Fibroblast of skin of right quadriceps (primary cell): ENCODE measurements at places on chromosomes 3 and 15.
A peak's percentile ranks its signal among the peaks of the same experiment; 100 is the strongest.

DNA sequence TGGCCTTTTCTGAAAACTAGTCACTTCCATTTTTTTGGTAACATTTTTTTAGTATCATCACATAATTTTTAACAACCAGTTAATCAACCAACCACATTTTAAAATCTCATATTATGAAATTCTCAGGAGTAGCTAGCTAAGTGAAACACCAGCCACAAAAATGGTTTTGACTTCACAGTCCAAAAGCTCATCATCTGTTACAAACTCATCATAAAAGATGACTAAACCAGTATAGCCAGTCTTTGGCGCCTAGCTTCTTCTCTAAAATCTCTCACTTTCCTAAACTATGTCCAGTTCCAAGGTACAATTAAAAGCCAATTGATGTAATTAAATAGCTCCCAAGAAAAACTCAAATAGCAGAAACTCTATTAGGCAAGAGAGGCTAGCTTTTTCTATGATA lies 88.2 kb upstream of the ZNF385D start:
- peak; percentile 65 for DNase-seq

GRCh38 chr15:75669191-75669878 lies 21.6 kb downstream of the SNX33 start:
- DNase-seq = peak; percentile 45

DNA sequence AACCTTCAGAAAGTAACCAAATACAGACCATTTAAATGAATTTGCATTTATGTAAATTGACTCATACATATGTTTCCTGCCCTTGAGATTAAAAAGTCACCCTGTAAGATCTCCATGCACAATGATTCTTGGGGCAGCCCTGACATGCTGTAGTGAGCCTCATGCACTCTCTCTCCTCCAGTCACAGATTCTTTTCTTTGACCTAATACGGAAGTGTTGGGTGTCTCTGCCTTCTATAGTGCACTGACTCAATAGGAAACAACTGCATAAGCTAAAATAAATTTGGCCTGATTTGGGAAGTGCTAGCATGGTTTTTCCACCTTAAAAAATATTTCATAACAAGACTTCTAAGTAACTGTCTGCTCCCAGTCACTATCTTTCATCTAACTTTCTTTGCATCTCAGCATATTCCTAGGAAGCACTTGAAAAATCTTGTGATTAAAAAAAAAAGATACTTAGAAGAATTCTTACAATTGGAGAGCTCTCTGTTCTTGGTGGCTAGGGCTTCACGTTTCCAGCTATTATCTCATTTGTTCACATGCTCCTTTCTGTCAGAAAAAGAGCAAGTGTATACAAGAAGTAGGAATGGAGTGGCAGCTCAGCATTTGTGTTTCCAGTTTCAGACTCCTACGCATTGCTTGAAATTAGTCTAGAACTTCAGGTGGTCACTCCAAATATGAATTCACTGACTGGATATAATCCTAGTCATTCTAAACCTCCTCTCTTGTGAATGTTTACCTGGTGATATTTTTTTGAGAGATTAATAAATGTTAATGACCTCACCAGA lies 207.9 kb upstream of the COL8A1 start:
- DNase-seq = peak; percentile 56

- DNase-seq = peak; percentile 27
Measured at GRCh38 chr3:158912621-158913020, 110.8 kb downstream of the MFSD1 start.
